ENCODE measurements at places on chromosomes 6 and 20. TPM values are rescaled to one million over a fixed set of nuclear protein-coding genes. Genes with fewer than 3 reads are reported as not detected.

GRCh38 chr20:37728635-37728983 is 34.8 kb downstream of the CTNNBL1 start:
- H3K36me3 ChIP-seq = no peaks in the 10 kb centered on the region
- no peak for DNase-seq
- no peaks in the 10 kb centered on the region for H3K4me1 ChIP-seq
- no peaks in the 10 kb centered on the region for H3K27me3 ChIP-seq
- peak overlapping the region; percentile 46 for H3K27ac ChIP-seq

DNA sequence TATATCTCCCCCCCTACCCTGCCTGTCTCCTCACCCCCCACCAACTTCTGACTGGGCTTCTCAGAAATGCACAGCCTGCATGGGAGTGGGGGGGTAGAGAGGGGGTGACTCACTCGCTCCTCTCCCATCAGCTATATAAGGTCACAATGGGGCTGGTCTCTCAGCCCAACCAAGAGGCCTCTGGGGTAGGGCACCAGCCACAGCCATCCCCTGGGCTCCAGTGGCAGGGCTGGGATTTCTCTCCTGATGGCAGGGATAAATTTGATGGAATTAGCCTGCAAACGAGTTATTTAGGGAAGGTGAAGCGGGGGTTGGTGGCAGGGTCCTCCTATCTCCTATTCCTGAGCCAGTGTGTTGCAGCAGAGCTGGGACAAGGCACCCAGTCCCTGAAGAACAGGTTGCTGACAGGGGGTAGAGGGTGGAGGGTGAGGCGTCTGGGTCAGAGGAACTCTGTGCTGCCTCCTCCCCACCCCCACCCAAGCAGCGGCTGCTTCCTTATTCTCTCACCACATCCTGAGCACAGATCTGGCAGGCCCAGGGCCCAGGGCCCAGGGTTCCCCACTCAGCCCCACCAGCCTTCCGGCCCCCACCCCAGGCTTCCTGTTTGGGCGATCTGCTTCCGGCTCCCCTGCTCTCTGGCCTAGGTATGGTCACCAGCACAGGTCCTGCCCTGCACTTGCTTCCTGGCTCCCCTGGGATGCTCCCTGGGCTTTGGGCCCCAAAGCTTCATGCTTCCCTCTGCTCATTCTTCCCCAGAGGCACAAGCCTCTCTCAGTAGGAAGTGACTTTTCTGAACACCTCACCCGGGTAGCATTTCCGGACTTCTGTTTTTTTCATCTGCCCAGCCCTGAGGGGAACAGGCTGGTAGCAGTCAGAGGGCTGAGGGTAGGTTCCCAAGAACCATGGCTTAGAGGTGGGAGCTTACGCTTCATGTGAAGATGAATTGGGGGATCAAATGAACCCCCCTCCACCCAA is 4.0 kb downstream of the PPP1R18 start:
- no peaks in the 10 kb centered on the region for H3K27me3 ChIP-seq
- peak; percentile 94 for DNase-seq
- no peaks in the 10 kb centered on the region for H3K4me1 ChIP-seq
- no peaks in the 10 kb centered on the region for H3K36me3 ChIP-seq
- H3K27ac ChIP-seq = peak overlapping the region; percentile 99

- no peak overlapping the region for H3K27ac ChIP-seq
- no peaks in the 10 kb centered on the region for H3K36me3 ChIP-seq
- DNase-seq = no peak
- no peaks in the 10 kb centered on the region for H3K27me3 ChIP-seq
- no peaks in the 10 kb centered on the region for H3K4me1 ChIP-seq
These were observed 112.7 kb downstream of the ISM1 start for GRCh38 chr20:13333793-13334192.

The CCM2L gene
- total RNA-seq = 3.5 TPM

GRCh38 chr6:119157506-119157815 is 79.0 kb upstream of the FAM184A start:
- DNase-seq = no peak
- H3K36me3 ChIP-seq = no peaks in the 10 kb centered on the region
- H3K4me3 ChIP-seq = no peak overlapping the region
- H3K27me3 ChIP-seq = no peaks in the 10 kb centered on the region

- H3K4me1 ChIP-seq = no peaks in the 10 kb centered on the region
- H3K4me3 ChIP-seq = no peak overlapping the region
- DNase-seq = no peak
- H3K27ac ChIP-seq = no peak overlapping the region
- H3K27me3 ChIP-seq = no peaks in the 10 kb centered on the region
- H3K36me3 ChIP-seq = no peaks in the 10 kb centered on the region
These were observed 24.1 kb upstream of the SLC32A1 start for GRCh38 chr20:38700141-38700540.

DNA sequence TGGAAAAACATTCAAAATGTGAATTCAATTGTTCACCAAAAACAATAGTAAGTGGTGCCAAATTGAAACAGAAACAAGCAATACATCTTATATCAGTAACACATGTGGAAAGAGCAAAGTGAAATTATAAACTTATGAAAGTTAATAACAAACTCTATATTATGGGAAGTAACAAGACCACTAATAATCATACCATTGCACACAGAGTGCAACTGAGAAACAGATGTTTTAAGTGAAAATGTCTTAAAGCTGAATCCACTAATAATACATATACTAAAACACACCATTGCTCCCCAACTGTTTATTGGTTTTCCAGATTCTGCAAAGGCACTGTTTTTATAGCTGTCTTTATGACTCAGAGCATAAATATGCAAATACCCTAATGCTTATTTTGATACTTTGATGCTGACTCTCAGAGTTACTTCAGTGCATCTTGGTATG is 292.3 kb downstream of the RFPL4B start:
- H3K36me3 ChIP-seq = no peaks in the 10 kb centered on the region
- no peak overlapping the region for H3K27ac ChIP-seq
- no peaks in the 10 kb centered on the region for H3K4me1 ChIP-seq
- no peak overlapping the region for H3K4me3 ChIP-seq
- no peaks in the 10 kb centered on the region for H3K27me3 ChIP-seq

GRCh38 chr6:135054226-135054568 is 425 bp downstream of the HBS1L start:
- H3K4me1 ChIP-seq = no peaks in the 10 kb centered on the region
- H3K4me3 ChIP-seq = peak overlapping the region; percentile 90
- H3K36me3 ChIP-seq = no peaks in the 10 kb centered on the region
- no peaks in the 10 kb centered on the region for H3K27me3 ChIP-seq

The HUS1B gene
- 2.8 TPM for total RNA-seq

DNA sequence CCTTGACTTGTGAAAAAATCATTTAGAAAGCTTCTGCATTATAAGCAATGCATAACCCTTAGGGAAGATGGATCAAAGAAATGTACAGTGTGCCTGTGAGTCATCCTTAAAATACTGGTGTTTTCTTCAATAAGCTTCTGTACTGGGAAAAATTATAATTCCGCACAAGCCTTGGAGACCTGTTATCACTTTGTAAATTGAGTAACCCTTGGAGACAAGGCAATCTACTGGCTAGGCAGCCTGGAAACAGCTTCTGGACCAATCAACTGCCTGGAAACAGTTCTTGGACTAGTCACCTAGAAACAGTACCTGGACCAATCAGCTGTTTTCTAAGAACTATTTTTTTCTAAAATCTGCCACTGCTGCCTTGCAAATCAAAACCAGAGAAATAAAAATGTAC is 25.8 kb upstream of the RNGTT start:
- no peak overlapping the region for H3K27ac ChIP-seq
- no peak for DNase-seq
- H3K36me3 ChIP-seq = no peaks in the 10 kb centered on the region

DNA sequence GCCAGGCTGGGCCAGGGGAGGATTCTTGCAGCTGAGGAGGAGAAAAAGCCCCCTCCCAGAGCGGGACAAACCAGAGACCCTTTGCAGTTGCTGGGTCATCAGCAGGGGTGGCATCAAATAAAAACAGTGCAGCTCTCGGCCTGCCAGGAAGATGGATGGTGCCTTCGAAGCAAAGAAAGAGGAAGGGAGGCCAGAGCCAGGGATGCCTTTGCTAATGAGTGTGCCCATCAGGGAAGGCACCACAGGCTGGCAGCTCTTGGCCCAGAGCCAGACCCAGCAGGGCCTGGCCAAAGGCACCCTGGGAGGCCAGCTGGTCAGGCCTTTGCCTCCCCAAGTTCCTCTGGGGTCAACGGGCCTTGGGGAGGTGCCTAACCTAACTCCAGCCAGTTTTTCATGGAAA is 26.3 kb upstream of the ZNF318 start:
- DNase-seq = no peak
- H3K4me1 ChIP-seq = no peaks in the 10 kb centered on the region
- H3K4me3 ChIP-seq = no peak overlapping the region
- H3K36me3 ChIP-seq = no peaks in the 10 kb centered on the region
- H3K27ac ChIP-seq = no peak overlapping the region

DNA sequence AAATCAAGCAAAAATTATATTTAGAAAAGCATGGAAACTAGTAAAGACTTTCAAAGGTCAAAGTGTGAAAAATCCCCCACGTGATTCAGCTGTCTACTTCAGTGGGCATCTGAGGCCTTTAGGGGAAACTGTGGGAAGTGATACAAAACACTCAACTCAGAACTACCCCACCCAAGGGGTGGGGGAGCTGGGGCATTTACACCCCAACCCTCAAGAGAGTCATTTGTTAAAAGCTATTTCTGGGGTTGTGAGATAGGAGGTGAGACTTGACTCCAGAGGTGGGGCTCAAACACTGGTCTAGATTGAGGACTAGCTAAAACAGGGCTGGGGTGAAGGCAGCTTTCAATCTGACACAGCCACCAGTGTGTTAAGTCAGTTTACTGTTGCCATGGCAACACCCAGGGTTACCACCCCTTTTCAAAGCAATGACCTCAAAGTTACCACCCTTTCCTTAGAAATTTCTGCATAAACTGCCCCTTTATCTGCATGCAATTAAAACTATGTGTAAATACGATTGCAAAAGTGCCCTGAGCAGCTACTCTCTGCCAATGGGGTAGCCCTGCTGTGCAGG is 9.9 kb upstream of the GTSF1L start:
- H3K4me3 ChIP-seq = no peak overlapping the region
- no peaks in the 10 kb centered on the region for H3K36me3 ChIP-seq

The VGLL2 gene
- total RNA-seq = not detected

GRCh38 chr6:131989036-131989435 is 37.9 kb upstream of the CCN2 start:
- no peak for DNase-seq
- no peaks in the 10 kb centered on the region for H3K27me3 ChIP-seq
- no peaks in the 10 kb centered on the region for H3K4me1 ChIP-seq

- no peak for DNase-seq
- no peaks in the 10 kb centered on the region for H3K36me3 ChIP-seq
- H3K4me1 ChIP-seq = no peaks in the 10 kb centered on the region
- H3K27me3 ChIP-seq = no peaks in the 10 kb centered on the region
These were observed 4.9 kb downstream of the LAMA4 start for GRCh38 chr6:112249489-112249888.

The CDH26 gene
- not detected for total RNA-seq

DNA sequence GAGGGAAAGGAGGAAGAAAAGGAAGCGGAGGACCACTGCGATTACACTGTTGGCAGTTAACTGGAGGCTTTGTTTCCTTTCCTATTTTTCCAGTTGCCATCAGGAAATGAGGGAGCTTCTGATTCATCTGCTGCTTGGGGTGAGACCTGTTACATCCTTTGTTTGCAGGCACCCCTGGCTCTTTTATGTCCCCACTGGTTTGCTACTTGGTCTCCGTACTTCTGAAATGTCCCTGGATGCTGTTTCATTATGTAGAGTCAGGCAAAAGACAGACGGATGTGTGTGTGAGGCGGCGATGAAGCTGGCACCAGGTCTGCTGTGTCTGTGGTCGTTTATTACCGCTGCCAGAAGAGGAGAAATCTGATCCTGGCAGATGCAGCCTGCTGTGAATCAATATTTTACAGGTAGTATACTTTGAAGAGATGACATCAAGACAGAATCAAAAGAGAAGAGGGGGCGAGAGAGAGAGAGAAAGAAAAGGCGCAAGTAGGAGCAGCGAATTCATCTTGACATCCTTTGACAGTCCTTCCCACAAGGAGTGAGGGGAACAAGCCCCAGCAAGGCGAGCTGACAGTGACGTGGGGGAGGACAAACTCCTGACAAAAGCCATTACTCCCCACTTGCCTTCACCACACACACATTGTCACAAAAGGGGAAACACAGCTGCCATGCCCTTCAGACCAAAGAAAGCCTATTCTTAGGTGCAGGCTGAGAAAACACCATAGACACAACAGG is 145.9 kb upstream of the FBXL4 start:
- H3K4me1 ChIP-seq = no peaks in the 10 kb centered on the region
- no peak overlapping the region for H3K4me3 ChIP-seq
- H3K27ac ChIP-seq = no peak overlapping the region
- no peaks in the 10 kb centered on the region for H3K36me3 ChIP-seq
- H3K27me3 ChIP-seq = no peaks in the 10 kb centered on the region
- DNase-seq = no peak

GRCh38 chr6:108851756-108852155 is 3.5 kb downstream of the ARMC2 start:
- H3K4me1 ChIP-seq = no peaks in the 10 kb centered on the region
- no peaks in the 10 kb centered on the region for H3K36me3 ChIP-seq
- DNase-seq = no peak
- H3K27me3 ChIP-seq = no peaks in the 10 kb centered on the region
- H3K27ac ChIP-seq = no peak overlapping the region
- H3K4me3 ChIP-seq = no peak overlapping the region

The NEU1 gene
- 21.8 TPM for total RNA-seq

DNA sequence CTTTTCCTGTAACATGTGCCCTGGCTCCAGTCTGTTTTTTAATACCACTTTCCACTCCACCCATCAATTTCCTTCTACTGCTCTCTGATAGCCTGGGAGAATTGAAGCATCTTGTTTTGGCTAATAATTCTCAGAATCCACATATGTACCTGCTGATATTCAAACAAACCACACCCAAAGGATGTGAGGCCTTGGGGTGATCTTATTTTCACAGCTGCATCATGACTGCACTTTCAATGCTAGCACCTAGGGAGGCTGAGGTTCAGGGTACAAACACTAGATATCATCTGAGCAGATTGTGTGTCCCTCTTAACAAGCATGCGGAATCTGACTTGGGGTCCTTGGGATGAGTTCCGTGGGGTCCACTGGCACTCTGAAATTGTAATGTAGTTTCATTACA is 12.7 kb downstream of the FNDC1 start:
- H3K4me3 ChIP-seq = no peak overlapping the region
- no peaks in the 10 kb centered on the region for H3K27me3 ChIP-seq
- no peaks in the 10 kb centered on the region for H3K36me3 ChIP-seq
- no peaks in the 10 kb centered on the region for H3K4me1 ChIP-seq
- H3K27ac ChIP-seq = no peak overlapping the region
- no peak for DNase-seq

The OR2J3 gene
- total RNA-seq = not detected

DNA sequence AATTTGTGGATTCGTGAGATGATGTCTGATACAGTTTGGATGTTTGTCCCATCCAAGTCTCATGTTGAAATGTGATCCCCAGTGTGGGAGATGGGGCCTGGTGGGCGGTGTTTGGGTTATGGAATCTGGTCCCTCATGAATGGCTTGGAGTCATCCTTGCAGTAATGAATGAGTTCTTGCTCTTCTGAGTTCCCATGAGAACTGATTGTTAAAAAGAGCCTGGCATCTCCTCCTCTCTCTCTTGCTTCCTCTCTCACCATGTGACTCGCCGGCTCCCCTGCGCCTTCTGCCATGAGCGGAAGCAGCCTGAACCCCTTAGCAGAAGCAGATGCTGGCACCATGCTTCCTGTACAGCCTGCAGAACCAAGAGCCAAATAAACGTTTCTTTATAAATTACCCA is 30.5 kb upstream of the RPP40 start:
- H3K4me1 ChIP-seq = no peaks in the 10 kb centered on the region
- no peaks in the 10 kb centered on the region for H3K36me3 ChIP-seq
- H3K4me3 ChIP-seq = no peak overlapping the region
- no peak for DNase-seq
- no peaks in the 10 kb centered on the region for H3K27me3 ChIP-seq
- no peak overlapping the region for H3K27ac ChIP-seq

Measured in uterus (tissue), 4 donors.